ENCODE measurements at places on chromosomes 5 and 9. TPM values are rescaled to one million over a fixed set of nuclear protein-coding genes. Genes with fewer than 3 reads are reported as not detected.
A peak's percentile ranks its signal among the peaks of the same experiment; 100 is the strongest.

Gene PHYHD1
- total RNA-seq = 0.26 TPM

Gene RMRP
- 194,626 TPM for total RNA-seq

- DNase-seq = no peak
These were observed 413.5 kb downstream of the NFIB start for GRCh38 chr9:13900449-13900848.

DNA sequence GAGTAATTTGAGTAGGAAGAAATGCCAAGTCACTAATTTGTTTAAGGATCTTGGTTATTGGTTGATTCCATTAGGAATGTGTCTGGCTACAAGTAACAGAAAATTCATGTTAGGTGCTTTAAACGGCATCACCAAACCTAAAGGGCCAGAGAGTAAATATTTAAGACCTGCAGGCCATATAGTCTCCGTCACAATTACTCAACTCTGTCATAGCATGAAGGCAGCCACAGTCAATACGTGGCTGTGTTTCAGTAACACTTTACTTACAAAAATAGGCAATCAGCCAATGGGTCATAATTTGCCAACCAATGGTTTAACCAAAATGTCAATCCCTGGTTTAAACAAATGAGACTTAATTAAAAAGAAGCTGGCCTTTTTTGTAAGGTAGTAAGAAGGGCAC lies 98.5 kb downstream of the ARL15 start:
- no peak for DNase-seq

- DNase-seq = no peak
These were observed 51.6 kb upstream of the C5orf46 start for GRCh38 chr5:147957901-147958300.

- DNase-seq = no peak
These were observed 2.2 kb upstream of the ANXA6 start for GRCh38 chr5:151159649-151160373.

DNA sequence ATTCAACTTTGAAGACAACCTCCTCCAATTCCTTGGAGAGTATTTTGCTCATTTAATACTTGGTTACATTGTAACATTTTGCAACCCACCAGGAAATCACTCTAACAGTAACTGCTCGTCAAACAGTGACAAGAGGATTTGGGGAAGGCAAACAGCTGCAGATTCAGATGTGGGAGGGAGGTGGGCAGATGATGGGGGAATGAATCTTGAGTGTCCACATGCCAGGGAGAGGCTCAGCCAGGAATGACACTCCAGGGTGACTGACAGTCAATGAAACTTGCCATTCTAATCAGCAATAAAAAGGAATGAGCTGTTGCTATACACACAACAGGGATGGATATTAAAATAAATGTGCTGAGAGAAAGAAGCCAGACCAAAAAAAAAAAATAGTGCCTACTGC lies 97.7 kb upstream of the ANKRD55 start:
- no peak for DNase-seq

DNA sequence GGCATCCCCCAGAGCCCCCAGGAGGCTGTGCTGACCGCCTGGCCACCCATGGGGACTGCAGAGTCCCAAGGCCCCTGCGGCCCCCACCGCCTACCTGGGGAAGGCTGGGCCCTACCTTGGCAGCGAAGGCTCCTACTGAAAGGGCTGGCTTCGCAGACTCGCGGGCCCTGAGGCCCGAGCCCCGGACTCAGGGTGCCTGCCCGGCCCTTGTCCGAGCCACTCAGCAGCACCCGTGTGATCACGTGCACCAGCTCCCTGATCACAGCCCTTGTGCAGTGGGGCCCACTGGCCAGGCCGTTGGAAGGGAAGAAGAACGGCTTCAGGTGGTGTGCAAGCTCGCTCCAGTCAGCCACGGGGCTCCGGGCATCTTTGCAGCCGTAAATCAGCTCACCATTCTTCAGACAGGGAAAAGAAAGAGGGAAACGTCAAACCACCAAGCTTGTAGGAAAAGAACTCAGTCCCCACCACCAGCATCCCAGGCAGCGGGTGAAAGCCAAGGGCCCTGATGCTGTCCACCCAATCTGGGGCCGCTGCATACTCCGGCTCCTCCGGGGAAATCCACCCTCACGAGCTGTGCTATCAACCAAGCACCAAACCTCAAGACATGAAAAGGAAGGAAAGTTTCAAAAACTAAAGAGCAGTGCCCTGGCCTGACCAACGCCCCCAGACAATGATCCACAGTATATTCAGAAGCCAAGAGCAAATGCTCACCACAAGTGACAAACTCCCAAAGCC lies 31.9 kb downstream of the IPPK start:
- no peak for DNase-seq

DNA sequence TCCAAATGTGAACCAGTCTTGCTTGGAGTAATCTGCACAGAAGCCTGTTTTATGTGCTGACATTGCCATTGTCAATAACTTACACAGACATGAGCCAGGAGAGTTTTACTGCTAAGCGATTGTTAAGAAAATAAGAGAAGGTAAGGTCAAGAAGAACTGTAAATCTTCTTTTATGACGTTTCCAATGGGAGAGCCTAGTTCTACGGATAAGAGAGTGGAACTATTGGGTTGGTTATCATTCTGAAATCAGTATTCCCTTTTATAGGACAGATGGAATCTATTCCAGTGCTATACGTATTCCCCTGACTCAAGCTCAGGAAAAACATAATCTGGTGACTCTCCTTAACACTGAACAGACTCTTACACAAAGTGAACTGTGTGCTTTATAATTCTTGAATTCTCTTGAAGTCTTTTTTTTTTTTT lies 137.9 kb upstream of the OTULINL start:
- DNase-seq = no peak

GRCh38 chr9:105901514-105902109 lies 207.3 kb downstream of the TMEM38B start:
- peak; percentile 17 for DNase-seq

- no peak for DNase-seq
These were observed 86.9 kb downstream of the PTPN3 start for GRCh38 chr9:109411069-109411761.

DNA sequence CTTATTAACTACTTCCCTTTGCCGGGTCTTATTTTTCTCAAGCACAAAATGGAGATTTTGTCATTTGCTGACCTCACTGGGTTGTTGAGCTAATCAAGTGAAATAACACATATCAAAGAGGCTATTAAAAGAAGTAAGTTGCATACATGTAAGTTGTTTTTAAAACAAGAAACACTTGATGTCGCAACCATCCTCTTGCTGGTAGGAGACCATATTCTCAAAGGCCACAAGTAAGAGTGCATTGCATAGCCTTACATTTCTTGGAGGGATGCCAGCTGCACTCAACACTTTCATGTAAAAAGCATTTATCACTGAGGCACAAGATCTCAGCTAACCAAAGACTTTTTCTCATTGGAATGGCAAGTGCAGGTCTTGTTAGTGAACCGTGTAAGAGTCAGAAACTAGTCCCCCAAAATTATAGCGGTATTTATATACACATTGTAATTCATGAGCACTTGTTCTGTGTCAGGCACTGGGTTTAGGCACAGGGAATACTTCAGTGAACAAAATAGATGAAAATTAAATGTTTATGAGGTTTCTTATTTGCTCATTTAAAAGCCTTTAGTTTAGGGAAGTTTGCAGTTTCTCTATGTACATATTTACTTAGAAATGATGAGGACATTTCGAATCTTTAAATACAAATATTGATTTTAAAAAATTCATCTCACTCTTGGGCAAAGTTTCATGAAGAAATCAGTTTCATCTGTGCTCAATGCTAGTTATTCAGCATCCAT lies 72.0 kb downstream of the ZFAND5 start:
- peak; percentile 17 for DNase-seq

DNA sequence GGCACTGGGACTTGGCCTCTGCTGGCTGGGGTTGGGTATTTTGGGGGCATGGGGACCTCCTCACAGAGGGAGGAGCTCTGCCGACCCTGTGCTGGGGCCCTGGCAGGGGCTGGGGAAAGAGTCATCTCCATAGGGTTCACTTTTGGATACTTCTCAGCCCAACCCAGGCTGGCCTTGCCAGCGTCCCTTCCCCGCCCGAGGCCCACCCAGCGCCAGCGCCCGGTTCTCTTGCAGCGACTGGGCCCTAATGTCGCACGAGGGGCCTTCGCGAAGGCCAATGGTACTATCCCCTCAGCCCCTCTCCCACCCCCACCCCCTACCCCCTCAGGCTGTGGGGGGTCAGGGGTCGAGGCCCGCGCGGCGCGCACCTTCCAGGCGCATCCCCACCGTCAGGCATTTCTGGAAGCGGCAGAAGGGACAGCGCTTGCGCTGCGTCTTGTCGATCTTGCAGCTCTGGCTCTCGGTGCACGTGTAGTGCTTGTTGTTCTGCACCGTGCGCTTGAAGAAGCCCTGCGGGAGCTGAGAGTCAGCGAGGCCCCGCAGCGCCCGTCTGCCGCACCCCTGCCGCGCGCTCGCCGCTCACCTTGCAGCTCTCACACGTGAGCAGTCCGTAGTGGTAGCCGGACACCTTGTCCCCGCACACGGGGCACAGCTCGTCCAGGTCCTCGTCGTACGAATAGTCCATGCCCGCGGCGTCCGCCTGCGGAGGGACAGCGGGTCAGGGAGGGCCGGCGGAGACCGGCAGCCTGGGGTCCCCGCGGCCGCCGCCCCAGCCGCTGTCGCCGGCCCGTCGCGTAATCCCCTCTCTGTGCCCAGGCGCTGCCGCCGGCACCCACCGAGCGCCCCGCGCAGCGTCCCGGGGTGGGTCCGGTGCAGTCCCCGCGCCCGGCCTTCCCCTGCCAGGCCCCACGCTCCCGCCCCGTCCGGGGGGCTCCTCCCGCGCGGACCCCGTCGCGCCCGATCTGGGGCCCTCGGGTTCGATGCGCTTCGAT lies 4.2 kb downstream of the NR5A1 start:
- DNase-seq = no peak

DNA sequence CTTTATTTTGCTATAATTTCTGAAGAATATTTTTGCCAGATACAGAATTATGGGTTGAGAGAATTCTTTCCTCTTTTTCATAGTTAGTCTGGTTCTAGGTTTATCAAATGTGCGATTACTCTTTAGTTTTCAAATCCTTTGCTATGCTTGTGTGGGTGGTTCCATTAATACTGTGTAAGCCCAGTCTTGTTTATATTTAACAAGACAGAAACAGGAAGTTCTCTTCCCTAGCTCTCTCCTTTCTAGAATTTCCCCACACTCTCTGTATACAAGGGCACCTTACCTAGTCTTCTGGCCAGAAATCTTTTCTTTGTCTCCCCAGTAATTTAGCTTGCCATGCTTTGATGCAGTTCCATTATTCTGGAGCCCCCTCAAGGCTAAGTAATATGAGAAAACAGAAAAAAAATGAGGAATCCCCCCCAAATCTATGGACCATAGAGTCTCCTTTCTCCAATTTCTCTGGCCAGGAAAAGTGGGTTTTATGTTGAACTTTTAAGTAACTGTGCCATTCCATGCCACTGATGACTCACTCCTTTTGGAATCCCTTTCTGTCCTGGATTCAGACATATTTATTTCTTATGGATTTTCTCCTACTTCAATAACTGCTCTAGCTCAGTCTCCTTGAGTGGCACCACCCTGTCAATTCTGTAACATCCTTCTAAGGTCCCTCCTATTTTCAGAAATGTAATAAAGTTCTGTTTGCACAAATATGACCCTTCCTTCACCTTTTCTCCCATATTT lies 1714.1 kb downstream of the EFNA5 start:
- DNase-seq = no peak

DNA sequence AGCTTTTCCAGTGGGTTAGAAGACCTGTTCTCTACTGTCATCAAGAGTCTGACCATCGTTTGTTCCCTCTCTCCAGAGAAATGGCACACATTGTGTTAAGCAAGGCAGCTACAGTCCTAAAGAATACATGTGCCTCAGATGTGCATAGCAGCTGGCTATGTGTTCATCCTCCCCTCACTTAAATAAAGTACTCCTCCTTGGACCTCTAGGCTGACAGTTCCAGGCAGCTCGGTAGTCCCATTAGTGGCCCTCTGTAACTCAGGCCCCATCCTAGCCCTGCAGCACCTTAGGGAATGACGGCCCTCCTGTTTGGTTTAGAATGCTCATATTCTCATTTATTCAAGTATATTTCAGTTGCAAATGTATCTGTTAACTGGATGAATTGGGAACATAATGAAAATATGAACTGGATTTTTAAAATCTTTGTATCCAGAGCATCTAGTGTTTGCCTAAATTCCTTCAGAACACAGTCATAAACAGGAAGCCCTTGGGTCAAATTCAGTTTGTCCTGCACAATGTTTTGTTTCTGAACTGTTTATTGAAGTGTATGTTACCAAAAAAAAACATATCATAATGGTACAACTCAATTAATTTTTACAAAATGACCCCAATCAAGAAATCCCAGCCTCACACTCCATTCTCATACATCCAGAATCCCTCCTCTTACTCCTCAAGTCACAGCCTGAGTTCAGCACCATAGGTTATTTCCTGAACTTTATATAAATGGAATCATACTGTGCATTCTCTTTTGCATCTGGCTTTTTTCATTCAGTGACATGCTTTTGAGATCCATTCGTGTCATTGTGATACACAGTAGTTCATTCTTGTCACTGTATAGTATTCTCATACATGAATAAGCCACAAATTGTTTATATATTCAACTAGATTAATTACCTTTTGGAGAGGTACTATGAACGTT lies 1.6 kb upstream of the ASPN start:
- DNase-seq = no peak

DNA sequence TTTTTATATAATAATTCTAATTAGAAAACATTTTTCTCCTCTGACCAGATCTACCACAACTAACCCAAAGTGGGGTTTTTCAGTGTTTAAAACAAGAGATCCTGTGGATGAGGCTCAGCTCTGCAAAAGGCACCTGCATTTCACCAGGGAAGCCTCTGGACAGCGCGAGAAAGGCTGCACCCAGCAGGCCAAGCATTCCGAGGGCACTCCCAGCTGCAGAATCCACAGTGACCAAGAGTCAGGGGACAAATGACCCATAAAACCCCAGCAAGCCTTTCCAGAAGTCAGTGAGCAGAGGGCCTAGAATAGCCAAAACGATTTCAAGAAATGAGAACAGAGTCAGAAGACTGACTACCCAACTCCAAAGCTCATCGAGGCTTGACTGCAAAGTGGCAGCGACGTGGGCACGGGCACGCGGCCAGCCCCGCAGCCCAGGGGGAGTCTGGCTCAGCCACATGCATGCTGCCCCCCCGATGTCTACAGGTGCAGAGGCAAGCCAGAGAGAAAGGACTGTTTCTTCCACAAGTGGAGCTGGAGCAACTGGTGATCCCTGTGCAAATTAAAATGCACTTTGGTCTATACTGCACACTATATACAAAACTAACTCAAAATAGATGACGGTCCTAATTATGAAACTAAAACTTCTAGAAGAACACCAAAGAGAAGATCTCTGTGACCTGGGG lies 26.2 kb downstream of the TPPP start:
- no peak for DNase-seq

DNA sequence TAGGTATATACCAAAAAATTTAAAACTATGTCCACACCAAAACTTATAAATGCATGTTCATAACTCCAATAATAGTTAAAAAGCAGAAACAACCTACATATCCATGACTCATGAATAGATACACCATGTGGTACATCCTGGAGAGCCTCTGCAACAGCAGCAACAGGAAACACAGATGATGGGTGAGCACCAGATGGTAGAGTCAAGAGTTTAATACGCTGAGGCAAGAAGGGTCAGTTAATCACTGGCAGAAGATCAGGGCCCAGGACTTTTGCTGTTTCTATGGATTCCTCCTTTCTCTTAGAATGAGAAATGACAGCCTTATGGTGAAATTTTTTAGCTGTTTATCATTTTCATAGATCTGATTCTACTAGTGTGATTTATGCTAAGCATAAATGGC lies 351.8 kb upstream of the ADAMTSL1 start:
- no peak for DNase-seq

All from dermis microvascular lymphatic vessel endothelial cell (primary cell).